Amniotic epithelial cell (primary cell): ENCODE measurements at places on chromosomes 5 and 9.

DNA sequence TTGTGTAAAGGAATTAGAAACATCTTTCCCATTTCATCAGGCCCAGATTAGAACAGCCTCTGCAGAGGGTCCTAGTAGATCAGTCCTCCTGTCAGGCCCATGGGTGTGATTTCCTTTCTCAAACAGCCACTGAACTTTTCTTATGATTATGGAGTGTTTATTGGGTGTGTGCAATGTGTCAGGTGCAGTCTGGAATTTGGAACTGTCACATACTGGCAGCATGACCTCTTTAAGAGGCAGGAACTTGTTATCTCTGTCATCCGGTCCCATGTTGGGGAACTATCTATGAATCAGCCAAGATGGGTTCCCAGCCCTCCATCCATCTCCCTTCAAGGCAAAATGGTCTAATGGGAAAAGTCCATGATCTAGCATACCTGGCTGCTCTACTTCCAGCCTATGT lies 11.6 kb upstream of the MEGF9 start:
- no peak for DNase-seq

DNA sequence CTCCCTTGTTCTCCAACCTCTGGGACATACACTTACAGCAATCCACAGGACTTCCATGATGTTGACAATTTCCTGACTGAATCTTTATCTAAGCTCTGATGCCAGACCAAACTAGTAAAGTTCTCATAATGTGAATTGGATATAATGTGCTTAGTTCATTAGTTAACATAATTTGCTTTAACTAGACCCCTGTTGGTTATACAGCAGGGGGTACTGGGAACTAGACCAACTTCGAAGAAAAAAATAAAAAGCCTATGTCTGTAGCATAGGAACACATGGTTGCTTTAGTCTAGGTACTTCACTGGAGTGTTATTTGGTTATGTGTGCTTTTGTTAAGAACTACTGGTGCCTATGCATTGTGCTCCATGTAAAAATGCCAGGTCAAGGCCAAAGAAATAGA lies 173.8 kb downstream of the ADAMTS6 start:
- DNase-seq = no peak

- no peak for DNase-seq
These were observed 88.2 kb downstream of the PRRT1B start for GRCh38 chr9:131633491-131634031.

DNA sequence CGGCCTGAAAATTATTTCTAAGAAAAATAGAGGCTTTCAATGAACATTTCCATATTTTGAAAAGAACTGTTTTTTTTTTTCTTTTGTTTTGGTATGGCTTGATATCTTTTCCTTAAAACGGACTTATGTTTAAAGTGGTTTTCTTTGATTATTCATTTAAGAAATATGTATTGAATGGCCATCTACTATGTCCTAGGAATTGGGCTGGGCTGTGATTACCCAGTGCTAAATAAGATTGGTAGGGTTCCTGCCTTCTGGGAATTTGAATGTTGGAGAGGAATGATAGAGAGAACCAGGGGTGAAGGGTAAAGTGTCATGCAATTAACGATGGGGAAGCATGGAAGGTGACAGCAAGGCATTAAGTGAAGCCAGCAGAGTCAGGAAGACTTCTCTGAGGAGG lies 33.2 kb downstream of the TNFSF8 start:
- no peak for DNase-seq

DNA sequence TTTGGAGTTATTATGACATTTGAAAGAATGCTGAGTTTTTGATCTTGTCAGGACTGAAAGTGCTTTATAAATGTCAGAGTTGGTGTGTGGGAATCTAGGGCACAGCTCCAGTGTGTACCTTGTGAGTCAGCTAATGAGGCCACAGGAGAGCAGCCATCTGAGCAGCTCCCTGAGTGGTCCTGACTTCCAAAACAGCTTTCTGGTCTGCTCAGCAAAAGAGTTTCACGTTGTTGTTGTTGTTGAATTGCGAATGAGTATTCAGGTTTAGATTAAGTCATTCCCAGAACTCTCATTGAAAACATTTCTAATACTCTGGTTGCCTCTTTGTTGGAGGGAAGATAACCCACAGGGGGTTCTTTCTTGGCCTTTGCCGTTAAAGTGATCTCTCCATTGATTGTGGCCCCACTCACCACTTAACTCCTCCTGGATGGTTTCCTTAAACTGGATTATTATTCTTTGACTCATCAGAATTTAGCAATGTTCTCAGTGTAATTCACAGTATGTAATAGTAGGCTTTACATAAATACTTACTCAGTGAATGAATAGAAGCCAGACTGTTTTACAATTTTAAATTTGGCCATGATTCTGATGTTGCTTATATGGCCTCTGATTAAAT lies 125.1 kb upstream of the SGCD start:
- DNase-seq = peak; percentile 7

DNA sequence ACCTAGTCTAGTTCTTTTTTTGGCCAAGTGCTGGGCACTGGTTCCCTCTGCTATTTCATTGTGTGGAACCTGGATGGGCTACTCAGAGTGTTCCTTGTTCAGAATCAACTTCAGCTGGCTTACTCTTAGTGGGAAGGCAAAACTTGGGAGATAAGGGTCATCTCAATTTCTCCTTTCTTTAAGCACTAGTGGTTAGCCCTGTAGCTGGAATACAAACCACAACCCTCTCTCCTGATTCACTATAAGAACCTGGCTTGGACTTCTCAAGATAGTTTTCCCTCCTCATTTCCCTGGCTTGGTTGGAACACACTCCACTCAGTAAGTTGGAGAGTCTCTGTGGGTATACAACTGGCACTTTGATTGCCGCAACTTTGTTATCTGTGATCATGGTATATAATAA lies 35.1 kb downstream of the GRIA1 start:
- peak; percentile 54 for DNase-seq

GRCh38 chr9:133117271-133118178 lies 3.5 kb downstream of the RALGDS start:
- no peak for DNase-seq

DNA sequence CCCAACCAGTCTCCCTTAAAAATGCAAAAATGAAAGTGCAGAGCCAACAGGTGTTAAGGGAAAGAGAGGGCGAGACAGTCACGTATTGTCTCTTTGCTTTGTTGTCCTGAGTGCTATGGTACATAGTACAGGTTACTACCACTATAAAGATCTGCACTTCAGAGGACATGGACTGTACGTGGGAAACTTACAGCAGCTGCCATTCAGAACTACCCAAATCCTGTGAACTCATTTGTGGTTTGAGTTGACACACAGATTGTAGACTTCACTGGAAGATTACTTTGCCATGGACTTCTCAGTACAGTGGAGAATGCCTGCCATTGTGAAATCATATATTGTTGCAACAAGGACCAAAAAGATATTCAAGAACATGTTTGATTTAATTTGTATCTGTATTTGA lies 34.8 kb downstream of the FBXO38 start:
- peak; percentile 80 for DNase-seq

DNA sequence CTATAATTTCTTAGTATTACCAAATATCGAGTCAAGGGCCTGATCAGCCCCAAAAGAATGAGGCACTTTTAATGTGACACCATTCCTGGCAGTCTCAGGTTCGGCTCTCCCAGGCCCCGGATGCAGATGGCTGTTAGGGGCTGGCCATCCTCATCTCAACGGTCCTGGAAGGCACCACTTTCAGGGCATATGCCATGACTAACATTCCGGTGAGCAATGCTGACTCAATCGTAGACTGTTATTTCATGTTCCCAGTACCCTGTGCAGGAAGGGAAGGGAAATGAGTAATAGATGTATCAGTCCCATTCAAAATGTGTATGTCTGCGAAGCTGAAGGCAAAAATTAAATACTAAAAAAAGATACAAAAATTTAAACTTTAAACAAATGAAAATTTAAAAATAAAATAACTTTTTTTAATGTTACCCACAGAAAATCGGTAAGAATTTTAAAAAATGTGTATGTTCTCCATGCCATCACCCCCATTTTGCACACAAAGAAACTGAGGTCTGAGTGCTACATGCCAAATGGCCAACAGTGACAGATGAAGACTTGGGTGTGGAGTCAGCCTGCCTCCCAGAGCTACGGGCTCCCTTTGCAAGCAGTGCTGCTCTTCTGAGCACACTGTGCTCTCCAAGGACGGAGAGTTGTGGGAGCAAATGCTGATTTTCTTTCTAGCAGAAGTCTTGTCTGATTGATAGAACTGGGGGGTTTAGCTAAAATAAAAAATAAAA lies 79.0 kb downstream of the GLDC start:
- DNase-seq = peak; percentile 95

GRCh38 chr5:114434396-114435219 lies 72.7 kb downstream of the KCNN2 start:
- DNase-seq = peak; percentile 88

DNA sequence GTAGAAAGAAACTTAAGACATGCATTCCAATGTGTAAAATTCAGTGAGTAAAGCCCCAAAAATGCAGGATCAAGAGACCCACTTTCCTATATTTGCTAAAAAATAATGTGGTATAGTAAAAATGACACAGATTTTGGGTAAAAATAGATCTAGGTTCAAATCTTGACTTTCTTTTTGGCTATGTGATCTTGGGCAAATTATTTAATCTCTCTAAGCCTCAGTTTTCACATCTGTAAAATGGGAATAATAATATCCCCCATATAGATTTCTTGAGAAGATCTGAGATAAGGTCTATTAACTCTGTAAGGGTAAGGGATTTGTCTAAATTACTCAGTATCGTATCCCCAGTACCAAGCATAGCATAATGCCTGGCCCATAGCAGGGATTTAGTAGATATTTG lies 172.3 kb downstream of the CARTPT start:
- no peak for DNase-seq

GRCh38 chr9:34582787-34583186 lies 6.7 kb downstream of the CNTFR start:
- no peak for DNase-seq

DNA sequence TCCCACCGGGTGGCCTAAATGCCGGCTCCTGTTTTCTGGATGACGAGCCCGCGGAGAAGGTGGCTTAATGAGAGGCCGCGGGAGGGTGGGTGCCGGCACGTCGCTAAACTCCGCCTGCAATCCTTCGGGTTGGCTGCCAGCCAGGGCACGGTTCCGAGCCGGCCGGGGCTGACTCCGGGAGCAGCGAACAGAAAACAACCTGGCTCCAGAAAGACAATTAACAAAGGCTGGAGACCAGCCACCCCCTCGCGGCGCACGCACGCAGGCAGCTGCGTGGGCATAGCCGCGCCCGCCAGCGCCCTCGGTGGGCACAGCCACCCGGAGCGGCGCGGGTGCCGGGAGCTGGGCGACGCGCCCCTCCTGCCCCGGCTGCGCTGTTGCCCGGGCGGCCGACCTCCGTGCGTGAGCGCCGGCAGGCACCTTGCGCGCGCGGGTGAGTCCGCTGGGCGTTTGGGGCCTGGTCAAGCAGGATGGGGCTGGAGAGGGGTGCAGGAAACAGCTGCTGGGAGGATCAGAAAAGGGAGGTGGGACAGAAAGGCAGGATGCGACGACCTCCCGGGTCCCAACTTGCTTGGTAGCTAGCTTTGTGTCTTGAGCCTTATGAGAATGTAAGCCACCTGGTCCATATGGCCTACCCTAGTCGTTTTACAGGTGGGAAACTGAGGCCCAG lies at the start of gene ARHGEF37:
ARHGEF37 (plus strand) TSS at position 307 of the 670 bp plus-strand sequence. CDS start 16,272 bp downstream, outside the sequence.
- peak; percentile 45 for DNase-seq
